ENCODE measurements at places on chromosomes 12 and 14. TPM values are rescaled to one million over a fixed set of nuclear protein-coding genes. Genes with fewer than 3 reads are reported as not detected.
A peak's percentile ranks its signal among the peaks of the same experiment; 100 is the strongest.

Gene KLRB1
- total RNA-seq, result 11.6 TPM

DNA sequence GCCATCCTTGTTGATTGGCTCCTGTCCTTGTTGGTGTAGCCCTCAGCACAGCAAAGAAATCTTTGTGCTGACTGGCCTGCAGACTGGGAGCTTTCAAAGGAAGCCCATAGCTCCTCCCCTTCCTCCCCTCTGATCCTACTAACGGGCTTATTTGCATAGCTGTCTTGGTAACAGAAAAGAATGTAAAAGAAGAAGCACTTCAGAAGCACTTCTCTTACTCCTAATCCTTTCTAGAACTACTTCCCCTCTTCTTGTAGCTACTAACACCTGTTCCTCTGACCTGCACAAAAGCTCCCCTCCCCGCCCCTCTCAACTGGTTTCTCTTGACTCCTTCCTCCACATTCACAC lies 14.3 kb upstream of the RIC8B start:
- ATAC-seq, result peak; percentile 94

Gene CD163
- total RNA-seq, result not detected

Gene TCTN1
- 3.5 TPM for total RNA-seq

DNA sequence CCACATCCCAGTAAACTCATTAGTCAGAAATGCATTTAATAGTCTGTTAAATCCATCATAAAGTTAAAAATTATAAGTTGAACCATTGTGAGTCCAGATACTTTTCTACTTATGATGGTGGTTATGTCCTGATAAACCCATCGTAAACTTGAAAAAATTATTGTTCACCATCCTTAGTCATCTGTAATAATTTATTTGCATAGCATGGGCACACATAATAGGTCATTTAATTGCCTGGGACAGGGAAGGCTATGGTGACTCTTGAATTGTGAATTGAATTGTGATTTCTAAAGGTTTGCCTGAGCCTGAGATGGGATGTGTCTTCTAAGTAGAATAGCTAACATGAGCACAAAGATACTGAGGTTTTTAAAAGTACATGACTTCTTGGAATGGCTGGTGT lies 21.5 kb downstream of the ZDHHC17 start:
- ATAC-seq, result no peak

Gene L3HYPDH
- total RNA-seq, result 16.4 TPM

GRCh38 chr14:76872796-76873432 lies 46.7 kb downstream of the LRRC74A start:
- ATAC-seq, result peak; percentile 64

DNA sequence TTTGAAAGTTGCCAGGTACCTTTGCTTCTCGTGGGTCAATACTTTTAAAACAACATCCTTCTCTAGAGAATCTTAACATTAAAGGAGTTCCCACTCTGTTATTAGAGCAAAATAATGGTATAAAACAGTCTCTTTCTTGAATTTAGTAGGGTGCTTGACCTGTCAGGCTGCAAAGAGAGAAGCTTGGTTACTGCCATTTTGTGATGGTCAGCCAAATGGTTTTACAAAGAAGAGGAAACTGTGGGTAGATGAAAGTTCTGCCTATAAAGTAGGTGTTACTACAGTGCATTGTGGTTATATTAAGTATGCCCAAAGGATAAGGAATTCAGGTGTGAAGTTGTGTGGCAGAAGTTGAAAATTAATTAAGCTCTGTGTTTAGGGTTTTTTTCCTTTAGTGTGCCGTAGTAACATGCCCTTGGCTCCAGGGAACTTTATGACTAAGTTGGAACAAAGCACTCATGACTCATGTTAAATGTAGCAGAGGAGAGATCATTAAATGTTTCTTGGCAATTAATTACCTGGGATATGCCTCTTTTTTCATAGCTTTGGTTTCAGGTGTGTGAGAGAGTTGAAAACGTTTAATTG lies 354.0 kb upstream of the KITLG start:
- no peak for ATAC-seq

Data from activated T-helper 17 cell treated with anti-CD3 and anti-CD28 coated beads, Interleukin-2, amount 50 U/mL, for 72 hours (primary cell).